ENCODE measurements at places on chromosomes 1 and 21. TPM values are rescaled to one million over a fixed set of nuclear protein-coding genes. Genes with fewer than 3 reads are reported as not detected.

DNA sequence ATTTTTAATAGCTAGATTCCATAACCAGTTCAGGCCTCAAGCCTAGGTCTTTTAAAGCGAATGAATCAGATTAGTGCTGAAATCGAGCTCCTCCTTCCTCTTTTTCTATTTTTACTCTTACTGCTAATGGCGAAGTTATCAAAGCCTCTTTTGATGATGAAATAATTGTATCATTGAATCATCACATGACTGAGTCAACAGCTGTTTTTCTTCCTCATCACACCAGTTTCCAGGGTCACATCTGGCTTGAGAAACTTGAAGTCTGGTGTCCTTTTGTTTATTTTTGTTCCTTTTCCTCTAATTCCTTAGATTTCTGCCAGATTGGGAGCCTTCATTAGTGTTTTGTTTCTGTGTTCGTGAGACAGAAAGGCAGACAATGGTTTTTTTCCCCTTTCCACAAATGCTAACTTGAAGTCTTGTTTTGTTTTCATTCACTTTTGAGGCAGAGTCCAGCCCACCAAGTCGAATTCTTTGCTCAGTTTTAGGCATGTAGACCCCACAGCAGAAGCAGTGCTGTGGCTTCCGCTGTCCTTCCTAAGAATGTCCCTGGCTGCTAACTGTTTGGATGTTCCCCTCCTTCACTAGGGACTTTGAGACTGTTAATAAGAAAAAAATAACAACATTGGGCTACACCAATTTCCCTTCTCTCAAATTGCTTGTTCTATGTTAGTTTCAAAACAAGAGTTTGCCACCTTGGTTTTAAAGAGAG, 51.9 kb upstream of the FMOD start:
- DNase-seq = peak; percentile 91

Gene OPTC
- polyA plus RNA-seq = not detected

Gene SLC2A5
- 0.35 TPM for polyA plus RNA-seq

Gene AGBL4
- polyA plus RNA-seq = 1.1 TPM

Gene HSPB7
- 2.0 TPM for polyA plus RNA-seq
